ENCODE measurements at places on chromosomes 11 and 22.

GRCh38 chr11:76669901-76670484, 554 bp downstream of the LRRC32 start:
- DNase-seq: no peak

DNA sequence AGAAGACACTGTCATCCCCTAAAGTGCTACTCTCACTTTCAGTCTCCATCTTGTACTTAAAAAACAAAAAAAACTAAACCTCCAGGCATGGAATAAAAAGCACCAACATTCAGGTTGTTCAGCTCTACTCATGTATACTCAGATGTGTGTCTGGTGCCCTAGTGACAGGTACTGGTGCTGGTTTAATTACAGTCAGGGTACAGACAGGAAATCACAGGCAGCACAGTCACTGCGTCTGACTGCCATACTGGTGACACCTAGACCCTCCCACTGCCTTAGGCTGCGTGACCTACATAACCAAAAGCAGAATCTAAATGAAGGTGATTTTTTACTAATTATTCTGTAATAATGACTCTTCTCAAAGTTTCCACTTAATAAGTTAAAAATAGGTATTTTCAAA, at the start of gene ARHGAP32:
Gene ARHGAP32, minus strand, starts transcription at position 176 of the 400 bp plus-strand sequence. Its CDS starts 127 bp downstream, at position 49.
- DNase-seq: no peak

GRCh38 chr11:71188073-71188472, 64.3 kb downstream of the SHANK2 start:
- no peak for DNase-seq

DNA sequence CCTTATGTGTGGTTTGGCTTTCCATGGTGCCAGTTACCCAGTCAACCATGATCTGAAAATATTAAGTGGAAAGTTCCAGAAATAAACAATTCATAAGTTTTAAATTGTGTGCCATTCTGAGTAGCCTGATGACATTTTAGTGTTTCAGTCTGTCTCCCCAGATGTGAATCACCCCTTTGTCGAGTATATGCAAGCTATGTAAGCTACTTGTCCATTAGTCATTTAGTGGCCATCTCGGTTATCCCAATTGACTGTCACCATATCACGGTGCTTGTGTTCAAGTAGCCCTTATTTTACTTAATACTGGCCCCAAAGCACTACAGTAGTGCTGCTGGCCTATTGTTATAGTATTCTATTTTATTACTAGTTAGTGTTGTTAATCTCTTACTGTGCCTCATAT, 44.9 kb downstream of the ATG16L2 start:
- no peak for DNase-seq

DNA sequence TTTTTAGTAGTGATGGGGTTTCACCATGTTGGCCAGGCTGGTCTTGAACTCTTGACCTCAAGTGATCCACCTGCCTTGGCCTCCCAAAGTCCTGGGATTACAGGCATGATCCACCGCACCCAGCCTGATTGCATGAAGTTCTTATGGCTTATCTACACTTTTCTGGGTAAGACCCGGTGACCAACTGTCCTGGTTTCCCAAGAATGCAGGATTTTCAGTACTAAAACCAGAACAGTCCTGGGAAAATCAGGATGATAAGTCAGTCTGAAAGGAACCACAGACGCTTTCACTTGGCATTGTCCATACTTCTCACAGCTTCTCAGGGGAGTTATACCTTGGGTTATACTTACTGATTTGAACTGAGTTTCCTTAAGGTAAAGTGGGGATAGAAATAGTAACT, 1.4 kb upstream of the BPIFC start:
- DNase-seq: no peak

DNA sequence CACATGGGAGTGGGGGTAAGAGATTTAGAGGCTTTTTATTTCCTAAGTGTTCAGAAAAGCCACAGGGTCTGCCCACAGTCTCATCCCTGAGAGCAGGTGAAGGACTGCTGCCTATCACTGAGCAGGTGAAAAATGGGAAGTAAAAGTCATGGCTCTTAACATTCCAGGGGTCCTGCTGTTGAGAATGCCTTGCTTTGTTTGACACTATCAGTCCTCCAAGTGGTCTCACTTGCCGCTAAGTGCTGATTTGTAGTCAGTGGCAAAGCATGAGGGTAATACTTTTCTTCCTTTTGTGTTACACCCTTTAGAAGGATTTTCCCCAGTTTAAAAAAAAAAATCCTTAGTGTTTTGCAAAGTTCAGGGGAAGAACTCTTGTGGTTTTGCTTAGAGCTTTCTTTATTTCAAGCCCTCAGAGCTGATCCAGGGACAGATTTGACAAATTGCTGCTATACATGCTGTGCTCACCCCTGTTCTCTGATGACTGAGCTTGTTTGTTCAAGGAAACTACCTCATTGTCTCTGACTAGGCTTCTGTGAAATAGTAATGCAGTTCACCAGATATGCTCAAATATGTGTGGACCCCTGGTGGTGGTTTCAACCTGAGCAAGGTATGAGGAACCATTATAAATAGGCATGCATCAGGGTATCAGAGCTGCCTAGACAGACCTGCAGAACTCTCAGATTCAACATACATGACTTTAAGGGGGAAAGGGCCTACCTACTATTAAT, 141.0 kb downstream of the ARHGAP42 start:
- no peak for DNase-seq

DNA sequence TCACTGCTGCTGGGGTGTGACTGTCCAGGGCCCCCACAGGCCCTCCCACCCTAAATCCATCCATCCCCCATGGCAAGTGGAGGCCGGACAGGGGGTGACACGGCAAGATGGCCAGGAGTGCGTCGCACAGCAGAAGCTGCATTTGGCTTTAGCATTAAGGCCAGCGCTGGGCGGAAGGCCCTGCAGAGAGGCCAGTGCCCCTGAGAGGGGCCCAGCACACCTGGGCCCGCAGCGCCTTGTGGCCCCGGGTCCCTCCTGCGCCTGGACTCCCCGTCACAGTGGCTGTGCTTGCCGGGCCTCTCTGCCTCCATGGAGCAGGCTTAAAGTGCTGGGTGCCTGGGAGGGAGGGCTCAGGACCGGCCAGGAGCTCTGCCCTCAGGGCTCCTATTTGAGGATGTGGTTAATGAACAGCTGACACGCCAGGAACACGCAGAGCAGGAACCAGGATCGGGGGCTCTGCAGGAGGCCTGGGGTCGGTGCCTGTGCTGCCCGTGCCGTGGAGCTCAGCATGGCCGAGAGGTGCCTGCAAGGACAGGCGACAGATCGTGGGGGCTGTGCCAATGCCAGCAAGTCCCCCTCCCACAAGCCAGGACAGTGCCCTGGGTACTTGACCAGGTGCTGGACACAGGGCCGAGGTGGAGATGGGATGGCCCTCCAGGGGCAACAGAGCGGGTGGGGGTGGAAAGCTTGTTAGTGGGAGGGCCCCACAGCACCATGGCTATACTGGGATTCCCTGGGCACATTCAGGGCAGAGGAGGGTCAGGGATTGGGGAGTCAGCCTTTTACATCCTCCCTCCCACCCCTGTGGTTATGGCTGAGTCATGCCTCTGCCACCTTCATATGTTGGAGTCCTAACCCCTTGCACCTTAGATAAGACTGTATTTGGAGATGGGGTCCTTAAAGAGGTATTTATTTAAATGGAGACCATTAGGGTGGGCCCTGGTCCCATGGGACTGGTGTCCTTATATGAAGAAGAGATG, 30.9 kb upstream of the CARS1 start:
- DNase-seq: no peak

GRCh38 chr11:59918987-59919589, 19.1 kb upstream of the OOSP1 start:
- peak; percentile 20 for DNase-seq

- peak; percentile 72 for DNase-seq
Observed at GRCh38 chr22:22884010-22884887, 3.4 kb upstream of the IGLL5 start.

DNA sequence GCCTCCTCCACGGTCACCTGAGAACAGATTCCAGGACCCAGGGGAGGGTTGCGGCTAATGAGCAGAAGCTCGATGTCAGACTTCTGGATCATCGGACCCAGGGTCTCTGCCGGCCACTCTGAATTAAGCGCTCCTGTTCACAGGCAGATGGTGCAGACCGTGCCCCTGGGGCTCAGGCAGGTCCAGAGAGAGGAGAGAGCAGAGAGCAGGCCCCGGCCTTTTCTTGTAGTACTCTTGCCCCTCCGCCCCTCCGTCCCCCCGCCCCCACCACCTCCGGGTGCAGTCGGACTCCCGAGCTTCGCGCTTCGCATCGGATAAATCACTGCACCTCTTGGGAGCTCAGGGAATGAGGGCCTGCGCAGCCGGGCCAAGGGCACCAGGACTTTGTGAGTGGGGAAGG, 50.3 kb downstream of the RPS6KA4 start:
- DNase-seq: no peak

DNA sequence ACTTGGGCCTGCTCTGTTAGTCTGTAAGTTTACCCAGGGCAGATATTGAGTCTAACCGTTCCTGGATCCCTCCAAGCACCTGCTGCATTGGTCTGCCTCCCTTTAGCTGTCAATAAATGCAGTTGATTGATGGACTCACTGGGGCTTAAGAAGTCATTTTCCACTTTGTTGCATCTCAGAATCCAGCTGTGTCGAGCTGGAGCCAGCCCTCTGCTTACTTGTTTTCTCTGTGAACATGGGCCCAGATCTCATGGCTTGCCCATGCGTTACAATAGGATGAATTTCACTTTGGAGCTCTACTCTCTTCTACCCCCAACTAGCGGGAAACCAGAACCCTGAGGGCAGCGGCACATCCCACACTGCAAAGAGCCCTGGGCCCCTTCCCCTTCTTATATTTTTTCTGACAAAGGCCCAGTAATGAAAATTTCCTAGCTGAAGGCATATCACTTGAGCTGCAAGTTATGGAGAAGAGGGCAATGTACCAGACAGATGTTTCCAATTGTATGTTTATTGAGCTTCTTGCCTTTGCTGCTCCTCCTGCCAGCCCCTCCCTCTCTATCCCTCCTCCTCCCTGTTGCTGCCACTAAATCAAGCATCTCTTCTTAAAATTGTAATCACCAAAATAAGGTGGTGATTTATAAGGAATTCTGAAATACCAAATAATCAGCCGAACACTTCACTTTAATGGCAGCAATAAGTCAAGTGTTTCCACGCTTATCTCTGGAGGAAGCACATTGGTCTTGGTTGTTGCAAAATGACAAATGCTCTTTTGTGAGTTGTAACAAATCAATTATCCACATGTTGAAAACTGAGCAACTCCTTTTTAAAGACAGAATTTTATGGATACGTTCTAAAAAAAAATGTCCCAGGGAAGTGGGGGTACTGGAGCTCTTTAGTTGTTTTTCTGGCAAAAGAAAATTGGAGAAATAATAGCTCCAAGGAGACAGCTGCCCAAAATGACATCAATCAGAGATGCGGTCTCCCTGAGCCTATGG, 212.3 kb upstream of the ZBED5 start:
- DNase-seq: no peak

- no peak for DNase-seq
Observed at GRCh38 chr11:43998308-43998707, 49.5 kb upstream of the ACCSL start.

- no peak for DNase-seq
Observed at GRCh38 chr22:46107753-46108563, 42.4 kb upstream of the PPARA start.

All from activated naive CD8-positive, alpha-beta T cell treated with anti-CD3 and anti-CD28 coated beads, Interleukin-2, amount 50 U/mL, for 24 hours (primary cell).